ENCODE measurements at places on chromosomes 6 and 20.

GRCh38 chr6:129393654-129394053, 316.3 kb downstream of the ARHGAP18 start:
- DNase-seq = no peak

- DNase-seq = no peak
These were observed 12.9 kb upstream of the NTSR1 start for GRCh38 chr20:62695448-62696414.

GRCh38 chr6:21928827-21929226, 335.3 kb downstream of the SOX4 start:
- no peak for DNase-seq

DNA sequence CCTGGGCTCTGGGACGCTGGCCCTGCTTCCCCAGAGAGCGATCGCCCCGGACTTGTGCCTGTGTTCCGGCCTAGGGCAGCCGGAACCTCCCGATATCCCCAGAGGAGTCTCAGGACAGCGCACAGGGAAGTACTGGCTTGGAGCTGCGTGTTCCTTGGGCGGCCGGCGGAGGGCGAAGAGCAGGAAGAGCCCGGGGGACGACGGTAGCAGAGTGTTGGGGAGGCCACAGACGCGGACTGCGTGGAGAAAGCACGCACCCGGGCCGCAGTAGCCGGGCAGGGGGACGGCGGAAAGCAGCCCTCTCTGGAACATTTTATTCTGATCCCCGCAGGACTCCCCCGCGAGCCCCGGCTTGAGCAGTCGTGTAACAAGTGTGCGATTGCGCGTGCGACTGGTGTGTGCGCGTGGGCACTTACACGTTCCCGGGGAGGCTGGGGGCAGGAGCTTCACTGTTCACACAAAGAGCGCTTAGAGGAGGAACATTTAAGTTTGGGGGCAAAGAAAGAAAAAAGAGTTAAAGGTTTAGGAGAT, 36.1 kb downstream of the NCR2 start:
- peak; percentile 5 for DNase-seq

GRCh38 chr6:129238991-129239390, 356.1 kb downstream of the LAMA2 start:
- no peak for DNase-seq

All from kidney glomerular epithelial cell (primary cell).